ENCODE measurements at places on chromosomes 7 and 10.

DNA sequence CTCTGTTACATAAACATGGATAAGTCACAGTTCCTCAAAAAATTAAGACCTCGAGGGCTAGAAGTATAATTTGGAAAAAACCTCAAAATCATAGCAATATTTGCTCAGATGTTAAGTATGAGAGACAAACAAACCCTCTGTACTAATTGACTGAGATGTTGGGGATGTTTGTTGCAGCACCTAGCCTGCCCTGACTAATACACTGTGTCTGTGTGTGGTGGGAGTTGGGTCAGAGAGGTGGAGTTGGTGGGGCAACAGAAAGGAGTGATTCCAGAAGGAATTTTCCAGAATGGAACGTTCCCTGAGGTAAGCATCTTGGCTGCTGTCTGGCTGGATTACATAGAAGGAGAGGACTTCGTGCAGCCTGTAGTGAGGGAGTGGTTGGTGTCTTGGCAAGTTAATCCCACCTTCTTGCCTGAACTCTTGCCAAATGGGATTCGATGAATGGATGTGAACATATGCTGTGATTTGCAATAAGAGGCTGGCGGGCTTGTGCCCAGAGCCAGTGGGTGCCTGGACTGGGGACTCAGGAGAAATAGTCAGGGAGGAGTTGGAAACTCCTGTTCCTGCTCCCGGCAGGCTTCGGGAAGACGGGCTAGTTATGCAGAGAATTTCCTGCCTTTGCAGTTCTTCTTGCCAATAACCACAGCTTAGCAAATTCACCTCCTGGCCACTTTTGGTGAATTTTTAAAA lies 9.3 kb upstream of the FAM180A start:
- DNase-seq = no peak

DNA sequence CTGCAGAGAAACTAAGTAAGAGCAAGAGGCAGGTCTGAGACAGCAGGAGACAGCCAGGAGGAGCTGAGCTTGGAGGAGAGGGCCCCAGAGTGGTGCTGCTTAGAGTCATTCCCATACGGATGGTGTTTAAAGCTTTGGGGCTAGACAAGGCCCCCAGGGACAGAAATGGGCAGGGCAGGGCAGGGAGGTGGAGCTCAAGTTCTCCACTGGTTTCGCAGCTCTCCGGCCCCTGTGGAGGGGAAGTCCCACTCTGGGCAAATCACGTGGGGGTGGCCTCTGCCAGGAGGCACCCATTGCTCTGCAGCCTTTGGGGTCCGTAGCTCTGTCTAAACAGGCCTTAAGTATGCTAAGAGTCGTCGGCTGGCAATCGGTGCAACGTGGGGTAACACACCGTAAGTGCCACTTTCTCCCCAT lies 1.0 kb upstream of the PTPRE start:
- no peak for DNase-seq

DNA sequence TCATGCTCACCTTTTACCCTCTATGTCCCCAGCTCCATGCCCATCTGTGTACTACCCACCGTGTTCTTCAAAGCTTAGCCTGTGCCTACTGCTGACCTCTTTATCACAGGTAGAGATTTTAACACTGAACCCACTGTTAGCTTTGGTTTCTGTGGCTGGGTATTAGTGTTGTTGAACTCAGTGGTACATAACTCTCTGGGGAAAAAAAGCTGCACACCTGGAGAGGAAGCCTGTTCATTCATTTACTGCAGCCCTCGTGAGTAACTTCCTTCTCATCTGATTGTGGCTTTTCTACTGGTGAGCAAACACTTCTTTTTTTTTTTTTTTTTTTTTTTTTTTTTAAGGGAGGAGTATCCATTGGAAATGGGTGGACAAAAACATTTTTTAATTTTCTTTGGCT lies 326.3 kb downstream of the CCSER2 start:
- peak; percentile 40 for DNase-seq

DNA sequence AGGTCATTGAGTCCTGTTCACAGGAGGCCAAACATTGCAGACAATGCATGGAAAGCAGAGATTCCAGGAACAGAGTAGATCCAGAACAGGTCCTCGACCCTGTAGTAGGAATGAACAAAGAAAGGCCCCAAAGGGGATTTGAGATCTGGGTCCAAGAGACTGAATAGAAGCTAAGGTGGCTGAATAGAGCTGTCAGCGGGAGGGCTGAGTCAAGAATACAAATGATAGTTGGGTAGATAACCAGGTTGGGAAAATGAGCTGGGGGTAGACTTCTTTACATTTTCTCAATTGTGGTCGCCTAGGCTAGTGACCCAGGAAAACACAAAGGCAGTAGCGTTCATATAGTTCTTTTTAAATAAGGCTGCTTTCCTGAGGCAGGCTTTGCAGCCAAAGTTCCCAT lies 103.4 kb upstream of the ELMO1 start:
- DNase-seq = no peak

GRCh38 chr10:131934769-131935168 lies 34.0 kb downstream of the PPP2R2D start:
- DNase-seq = no peak

GRCh38 chr7:107150375-107151073 lies 18.3 kb upstream of the HBP1 start:
- no peak for DNase-seq

- no peak for DNase-seq
Observed at GRCh38 chr10:25231751-25232150, 57.0 kb downstream of the GPR158 start.

GRCh38 chr7:101185258-101185839 lies 5.3 kb upstream of the NAT16 start:
- DNase-seq = no peak

DNA sequence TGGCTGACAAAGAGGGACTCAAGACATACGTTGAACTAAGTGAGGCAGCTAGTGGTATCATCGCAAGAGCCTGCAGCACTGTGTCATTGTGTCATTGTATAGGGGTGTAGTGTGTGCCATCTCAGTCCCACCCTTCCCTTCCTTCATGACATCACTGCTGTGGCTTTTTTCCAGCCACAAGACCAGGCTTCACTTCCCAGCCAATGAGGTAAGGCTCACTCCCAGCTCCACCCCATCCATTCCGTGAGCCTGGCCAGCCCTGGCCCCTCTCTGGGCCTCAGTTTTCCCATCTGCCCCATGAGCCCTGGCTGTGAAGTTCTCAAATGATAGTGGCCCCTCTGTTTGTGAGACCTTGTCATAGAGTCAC lies 134.3 kb upstream of the ZMIZ1 start:
- no peak for DNase-seq

- no peak for DNase-seq
Observed at GRCh38 chr7:99848420-99849216, 20.8 kb downstream of the CYP3A43 start.

DNA sequence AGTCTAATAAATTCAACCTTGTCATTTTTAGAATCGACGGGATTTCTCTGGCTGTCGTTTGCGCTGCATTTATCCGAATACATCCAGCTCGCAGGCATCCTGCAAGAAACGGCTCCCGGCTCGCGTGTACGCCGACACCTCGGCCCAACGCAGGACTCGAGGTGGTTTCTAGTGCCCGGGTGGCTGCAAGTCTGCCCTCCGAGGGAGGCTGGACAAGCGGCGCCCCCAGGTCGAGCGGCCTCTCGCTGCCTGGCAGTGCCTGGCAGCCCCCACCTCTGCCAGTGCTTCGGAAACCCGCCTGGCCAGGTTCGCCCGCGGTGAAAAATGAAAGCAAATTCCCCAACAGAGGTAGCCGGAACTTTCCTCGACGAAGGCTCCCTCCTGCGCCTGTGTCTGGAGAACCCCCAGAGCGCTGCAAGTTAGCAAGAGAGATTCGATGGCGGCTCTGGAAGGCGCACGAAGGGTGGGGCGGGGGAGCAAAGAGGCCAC lies 5.7 kb upstream of the ZNF503 start:
- DNase-seq = no peak

DNA sequence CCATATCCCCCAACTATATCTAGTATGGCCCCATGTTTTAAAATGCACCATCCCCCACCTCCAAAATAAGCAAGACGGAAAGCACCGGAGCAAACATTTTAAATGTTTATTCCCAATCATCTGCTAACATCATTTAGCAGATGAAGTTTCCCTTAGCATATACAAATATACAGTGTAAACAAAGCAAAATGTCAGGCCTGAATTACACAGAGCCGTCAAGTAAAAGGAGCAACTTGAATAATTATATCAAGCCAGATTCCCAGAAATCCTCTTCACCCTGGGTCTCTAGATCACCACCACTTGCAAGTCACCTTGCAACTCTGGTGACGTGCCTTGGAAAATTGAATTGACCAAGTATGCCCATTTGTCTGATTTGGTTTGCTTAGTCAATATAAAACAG lies 91.6 kb upstream of the COL1A2 start:
- no peak for DNase-seq

DNA sequence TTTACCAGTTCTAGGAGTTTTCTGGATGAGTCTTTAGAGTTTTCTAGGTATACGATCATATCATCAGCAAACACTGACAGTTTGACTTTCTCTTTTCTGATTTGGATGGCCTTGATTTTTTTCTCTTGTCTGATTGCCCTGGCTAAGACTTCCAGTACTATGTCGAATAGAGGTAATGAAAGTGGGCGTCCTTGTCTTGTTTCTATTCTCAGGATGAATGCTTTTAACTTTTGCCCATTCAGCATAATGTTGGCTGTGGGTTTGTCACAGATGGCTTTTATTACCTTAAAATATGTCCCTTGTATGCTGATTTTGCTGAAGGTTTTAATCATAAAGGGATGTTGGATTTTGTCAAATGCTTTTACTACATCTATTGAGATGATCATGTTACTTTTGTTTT lies 223.2 kb upstream of the COBL start:
- no peak for DNase-seq

DNA sequence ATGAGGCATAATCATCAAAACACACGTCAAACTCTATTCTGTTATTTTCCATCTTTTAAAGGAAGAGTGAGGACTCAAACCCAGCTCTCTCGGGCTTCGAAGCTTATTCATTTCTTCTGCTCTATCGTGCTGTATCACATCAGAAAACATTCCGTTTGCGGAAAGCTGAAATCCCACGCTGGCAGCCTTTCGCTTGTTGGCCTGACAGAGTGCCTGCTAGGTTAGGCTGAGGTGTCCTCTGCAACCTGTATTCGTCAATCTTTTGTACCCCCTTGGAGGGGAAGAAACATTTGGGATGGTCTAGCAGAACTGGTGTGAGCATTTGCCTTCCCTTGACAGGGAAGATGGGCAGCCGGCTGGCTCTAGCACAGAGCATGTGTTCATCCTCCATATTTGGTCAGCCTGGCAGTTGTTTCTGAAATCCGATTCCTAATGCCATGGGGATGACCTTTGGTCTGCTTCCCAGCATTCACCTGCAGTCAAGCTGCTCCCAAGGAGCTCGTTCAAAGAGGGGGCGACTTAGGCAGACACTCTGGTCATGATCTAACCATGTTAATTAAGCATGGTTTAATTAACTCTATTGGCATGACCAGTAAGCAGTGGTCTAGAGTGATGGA lies 55.2 kb downstream of the TACC2 start:
- no peak for DNase-seq
